ENCODE measurements at places on chromosomes 6 and 20.

GRCh38 chr20:5718896-5719595 is 31.2 kb upstream of the SHLD1 start:
- DNase-seq, result no peak

GRCh38 chr20:24691901-24692351 is 222.5 kb downstream of the SYNDIG1 start:
- no peak for DNase-seq

DNA sequence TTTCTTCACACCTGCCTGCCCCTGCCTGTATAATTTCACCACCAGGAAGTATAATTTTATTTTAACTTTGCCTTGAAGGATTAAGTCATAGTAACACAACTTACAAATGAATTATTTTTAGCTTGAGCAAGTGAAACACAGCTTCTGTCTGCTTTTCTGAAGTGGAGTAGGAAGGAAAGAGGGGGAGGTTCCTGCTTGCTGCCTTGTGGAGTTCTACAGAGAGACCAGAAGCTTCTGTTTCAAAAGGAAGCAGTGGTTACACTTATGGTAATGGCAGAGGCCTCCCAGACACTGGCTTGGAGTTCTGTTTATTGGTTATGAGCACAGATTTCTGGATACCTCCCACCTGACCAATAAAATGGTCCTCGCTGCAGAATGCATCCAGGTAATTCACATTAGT is 159.6 kb downstream of the TMEM200A start:
- no peak for DNase-seq

DNA sequence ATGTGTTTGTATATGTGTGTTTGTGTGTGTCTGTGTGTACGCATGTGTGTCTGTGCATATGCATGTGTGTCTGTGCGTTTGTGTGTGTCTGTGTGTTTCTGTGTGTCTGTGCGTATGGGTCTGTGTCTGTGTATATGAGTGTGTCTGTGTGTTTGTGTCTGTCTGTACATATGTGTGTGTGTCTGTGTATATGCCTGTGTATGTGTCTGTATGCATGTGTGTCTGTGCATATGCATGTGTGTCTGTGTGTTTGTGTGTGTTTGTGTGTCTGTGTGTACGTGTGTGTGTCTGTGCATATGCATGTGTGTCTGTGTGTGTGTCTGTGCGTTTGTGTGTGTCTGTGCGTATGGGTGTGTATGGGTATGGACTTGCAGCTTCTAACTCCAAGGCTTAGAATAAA is 174.0 kb upstream of the NOX3 start:
- DNase-seq, result no peak

- no peak for DNase-seq
Observed at GRCh38 chr20:5678777-5679176, 71.4 kb upstream of the SHLD1 start.

GRCh38 chr20:7180256-7181045 is 413.0 kb downstream of the BMP2 start:
- DNase-seq, result peak; percentile 1

- no peak for DNase-seq
Observed at GRCh38 chr6:1504465-1504864, 105.2 kb upstream of the FOXC1 start.

- no peak for DNase-seq
Observed at GRCh38 chr6:6390849-6391602, 70.6 kb upstream of the F13A1 start.

GRCh38 chr6:14550822-14551221 is 433.2 kb downstream of the CD83 start:
- no peak for DNase-seq

DNA sequence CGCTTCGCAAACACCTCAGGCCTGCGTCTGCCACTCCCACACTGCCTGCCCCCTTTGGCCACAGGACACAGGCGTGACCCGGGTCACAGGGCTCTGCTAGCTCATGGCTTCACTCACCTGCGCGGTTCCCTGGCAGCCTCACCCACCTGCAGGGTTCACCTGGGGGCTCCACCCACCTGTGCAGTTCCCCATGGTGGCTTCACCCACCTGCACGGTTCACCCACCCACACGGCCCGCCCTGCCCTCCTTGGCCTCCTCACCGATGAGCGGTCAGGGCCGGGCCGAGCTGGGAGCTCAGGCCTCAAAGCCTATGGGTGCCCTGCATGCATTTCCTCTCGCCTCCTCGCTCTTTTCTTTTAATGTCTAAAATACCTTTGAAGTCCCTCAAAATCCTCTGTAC is 54.7 kb downstream of the SMOC2 start:
- DNase-seq, result no peak

DNA sequence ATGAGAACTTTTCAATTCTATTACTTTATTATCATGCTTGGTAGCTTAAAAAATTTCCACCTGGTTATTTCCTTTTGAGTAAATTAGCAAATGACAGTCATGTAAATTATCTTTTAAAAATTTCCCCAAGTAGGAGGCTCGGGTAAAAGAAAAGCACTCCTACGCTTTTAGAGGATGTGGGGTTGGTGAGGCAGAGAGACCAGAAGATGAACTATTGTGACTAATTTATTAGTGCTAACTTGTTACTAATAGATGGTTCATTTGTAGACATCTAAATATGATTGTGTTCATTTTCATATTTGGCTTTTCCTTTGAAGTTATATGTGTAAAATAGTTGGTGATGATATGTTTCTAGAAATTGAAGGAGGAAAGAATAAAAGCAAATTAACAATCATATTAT is 27.0 kb downstream of the ZNF292 start:
- DNase-seq, result no peak

- no peak for DNase-seq
Observed at GRCh38 chr6:166463359-166464067, 80.8 kb upstream of the MPC1 start.

DNA sequence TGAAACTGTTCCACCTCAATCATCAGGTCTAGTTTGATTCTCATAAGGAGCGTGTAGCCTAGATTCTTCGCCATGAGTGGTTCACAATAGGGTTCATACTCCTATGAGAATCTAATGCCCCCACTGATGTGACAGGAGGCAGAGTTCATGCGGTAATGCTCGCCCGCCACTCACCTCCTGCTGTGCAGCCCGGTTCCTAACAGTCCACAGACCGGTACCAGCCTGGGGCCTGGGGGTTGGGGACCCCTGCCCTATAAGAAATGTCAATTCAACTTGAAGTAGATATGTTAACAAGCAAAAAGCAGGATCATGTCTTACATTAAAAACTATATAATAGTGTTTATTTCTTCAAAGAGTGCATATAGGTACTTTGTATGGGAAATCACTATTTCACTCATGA is 216.5 kb downstream of the COL19A1 start:
- no peak for DNase-seq
